ENCODE measurements at places on chromosomes 5 and 9. TPM values are rescaled to one million over a fixed set of nuclear protein-coding genes. Genes with fewer than 3 reads are reported as not detected.

Gene SLC1A3
- total RNA-seq = 19.5 TPM

DNA sequence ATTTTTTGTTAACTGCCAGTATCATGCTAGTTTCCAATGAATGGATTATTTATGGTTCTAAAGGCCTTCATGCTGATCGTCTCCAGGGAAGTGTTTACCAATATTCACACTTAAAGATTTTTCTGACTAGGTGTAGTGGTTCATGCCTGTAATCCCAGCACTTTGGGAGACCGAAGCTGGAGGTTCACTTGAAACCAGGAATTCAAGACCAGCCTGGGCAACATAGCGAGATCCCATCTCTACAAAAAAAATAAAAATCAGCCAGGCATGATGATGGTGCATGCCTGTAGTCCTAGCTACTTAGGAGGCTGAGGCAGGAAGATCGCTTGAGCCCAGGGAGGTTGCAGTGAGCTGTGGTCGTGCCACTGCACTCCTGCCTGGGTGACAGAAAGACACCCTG lies 43.5 kb downstream of the FAM13B start:
- DNase-seq = no peak
- H3K36me3 ChIP-seq = peaks cover 3% of the 10 kb centered on the region
- H3K4me3 ChIP-seq = no peak overlapping the region
- H3K4me1 ChIP-seq = no peaks in the 10 kb centered on the region

GRCh38 chr5:160315968-160316367 lies 3.6 kb upstream of the CCNJL start:
- H3K27ac ChIP-seq = no peak overlapping the region
- H3K27me3 ChIP-seq = peaks cover 2% of the 10 kb centered on the region
- H3K4me3 ChIP-seq = no peak overlapping the region
- DNase-seq = no peak
- H3K36me3 ChIP-seq = no peaks in the 10 kb centered on the region
- peaks cover 13% of the 10 kb centered on the region for H3K4me1 ChIP-seq

DNA sequence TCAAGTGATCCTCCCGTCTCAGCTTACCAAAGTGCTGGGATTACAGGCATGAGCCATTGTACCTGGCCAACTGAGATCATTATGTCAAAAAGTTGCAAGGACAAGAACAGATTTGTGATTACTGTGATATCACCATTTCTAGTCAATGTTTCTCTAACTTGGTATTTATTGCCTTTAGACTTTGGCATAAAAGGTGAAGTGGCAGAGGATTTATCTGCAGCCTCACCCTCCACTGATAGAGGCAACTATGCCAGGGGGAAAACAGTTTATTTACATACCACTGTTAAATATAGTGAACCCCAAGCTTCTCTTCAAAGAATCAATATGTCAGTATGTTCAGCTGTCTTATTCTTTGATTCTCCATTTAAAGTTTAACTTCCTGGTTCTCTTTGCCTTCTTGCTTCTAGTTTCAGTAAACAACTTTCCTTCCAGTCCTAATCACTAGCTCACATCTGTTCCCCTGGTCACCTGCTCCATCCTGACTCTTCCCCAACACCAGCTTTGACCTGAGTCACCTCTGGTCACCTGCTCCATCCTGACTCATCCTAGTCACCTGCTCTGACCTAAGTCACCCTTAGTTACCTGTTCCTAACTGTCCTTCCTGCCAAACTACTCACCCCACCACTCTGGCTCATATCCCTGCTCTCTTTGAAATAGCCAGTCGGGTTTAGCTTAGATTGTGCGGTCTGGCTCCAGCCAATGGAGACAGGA lies 29.9 kb downstream of the SEMA6A start:
- H3K4me3 ChIP-seq = no peak overlapping the region
- H3K36me3 ChIP-seq = peaks cover 2% of the 10 kb centered on the region
- no peaks in the 10 kb centered on the region for H3K27me3 ChIP-seq
- no peak for DNase-seq

GRCh38 chr5:151051931-151052608 lies 28.8 kb downstream of the TNIP1 start:
- H3K27me3 ChIP-seq = no peaks in the 10 kb centered on the region
- DNase-seq = peak; percentile 40
- H3K4me1 ChIP-seq = peaks cover 11% of the 10 kb centered on the region
- no peak overlapping the region for H3K4me3 ChIP-seq

DNA sequence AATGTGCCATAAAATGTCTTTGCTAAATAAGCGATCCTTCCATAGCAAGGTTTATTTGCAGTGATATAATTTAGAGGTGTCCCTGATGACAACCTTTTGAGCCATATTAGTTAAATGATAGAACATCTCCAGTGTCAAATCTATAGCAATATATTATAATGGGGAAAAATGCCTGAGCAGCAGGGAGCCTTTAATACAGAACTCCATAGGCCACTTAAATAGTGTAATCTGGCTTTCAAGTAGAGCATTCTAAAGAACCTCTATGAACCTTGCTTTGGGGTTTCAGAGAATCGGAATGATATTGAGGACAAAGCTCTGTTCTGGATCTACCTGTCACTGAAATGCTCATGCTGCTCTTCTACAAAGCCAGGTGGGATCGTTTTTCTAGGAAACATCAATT lies 96.7 kb upstream of the MEF2C start:
- H3K4me1 ChIP-seq = no peaks in the 10 kb centered on the region
- no peak overlapping the region for H3K27ac ChIP-seq
- DNase-seq = no peak
- H3K4me3 ChIP-seq = no peak overlapping the region
- no peaks in the 10 kb centered on the region for H3K36me3 ChIP-seq
- H3K27me3 ChIP-seq = no peaks in the 10 kb centered on the region

DNA sequence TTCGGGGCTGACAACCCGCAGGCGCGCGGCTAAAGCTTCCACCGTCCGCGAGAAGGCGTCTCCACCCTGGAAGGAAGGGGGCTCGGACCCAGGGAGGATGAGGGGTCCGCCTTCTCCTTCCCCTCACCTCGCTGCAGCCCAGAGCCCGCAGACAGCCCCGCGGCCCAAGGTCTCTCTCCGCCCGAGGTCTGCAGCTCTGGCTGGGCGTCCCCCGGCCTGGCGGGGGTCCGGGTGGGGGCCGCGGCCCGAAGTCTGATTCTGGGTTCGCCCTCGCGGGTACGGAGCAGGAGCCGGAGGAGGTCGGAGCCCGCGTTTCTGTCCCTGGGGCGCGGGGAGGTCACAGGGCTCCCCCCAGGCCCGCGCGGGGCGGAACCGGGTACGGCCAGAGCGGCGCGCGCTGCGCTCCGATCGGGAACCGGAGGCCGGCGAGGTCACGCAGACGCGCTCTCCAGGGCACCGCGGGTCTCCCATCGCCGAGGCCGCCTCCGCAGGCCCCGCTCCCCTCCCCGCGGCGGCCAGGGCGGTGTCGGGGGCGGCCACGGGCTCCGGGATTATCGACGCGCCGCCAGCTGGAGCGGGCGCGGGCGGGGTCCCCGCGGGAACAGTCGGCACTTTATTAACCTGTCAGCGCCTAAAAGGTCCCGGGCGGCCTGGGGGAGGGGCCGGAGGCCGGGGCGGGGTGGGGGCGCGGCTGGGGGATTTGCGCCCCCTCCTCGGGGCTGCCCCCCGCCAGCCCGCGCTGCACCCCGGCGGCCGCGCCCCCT lies 11.6 kb downstream of the LHX3 start:
- H3K4me3 ChIP-seq = no peak overlapping the region
- peaks cover 93% of the 10 kb centered on the region for H3K27me3 ChIP-seq
- no peak overlapping the region for H3K27ac ChIP-seq
- DNase-seq = no peak
- no peaks in the 10 kb centered on the region for H3K4me1 ChIP-seq

GRCh38 chr5:178078197-178079010 lies 34.9 kb upstream of the N4BP3 start:
- no peaks in the 10 kb centered on the region for H3K36me3 ChIP-seq
- H3K4me3 ChIP-seq = no peak overlapping the region
- H3K4me1 ChIP-seq = peaks cover 6% of the 10 kb centered on the region
- H3K27ac ChIP-seq = no peak overlapping the region
- DNase-seq = no peak

- no peak overlapping the region for H3K4me3 ChIP-seq
- no peaks in the 10 kb centered on the region for H3K36me3 ChIP-seq
- no peak for DNase-seq
- no peaks in the 10 kb centered on the region for H3K4me1 ChIP-seq
- no peaks in the 10 kb centered on the region for H3K27me3 ChIP-seq
These were observed 110.9 kb downstream of the NXNL2 start for GRCh38 chr9:88645879-88646199.

All from muscle of leg (tissue), 16 donors.